Naive B cell (primary cell): ENCODE measurements at places on chromosomes 6 and 20.

DNA sequence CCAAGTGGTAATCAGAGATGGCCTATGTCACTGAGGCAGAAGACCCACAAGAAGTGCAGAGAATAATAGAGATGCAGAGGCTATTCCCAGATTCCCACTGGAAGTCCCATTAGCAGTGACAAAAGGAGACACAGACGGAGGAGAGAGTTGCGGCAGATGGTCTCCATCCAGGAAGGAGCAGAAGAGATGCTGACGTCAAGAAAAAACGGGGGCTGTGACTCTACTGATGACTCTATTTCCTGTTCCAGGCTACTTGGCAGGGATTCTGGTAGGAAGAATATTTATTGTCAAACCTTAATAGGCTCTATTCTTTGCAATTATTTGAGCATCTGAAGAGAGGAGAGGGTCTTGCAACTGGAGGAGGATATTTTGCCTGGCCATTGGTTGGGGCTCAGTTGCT lies 246.0 kb upstream of the ECI2 start:
- no peak for DNase-seq

DNA sequence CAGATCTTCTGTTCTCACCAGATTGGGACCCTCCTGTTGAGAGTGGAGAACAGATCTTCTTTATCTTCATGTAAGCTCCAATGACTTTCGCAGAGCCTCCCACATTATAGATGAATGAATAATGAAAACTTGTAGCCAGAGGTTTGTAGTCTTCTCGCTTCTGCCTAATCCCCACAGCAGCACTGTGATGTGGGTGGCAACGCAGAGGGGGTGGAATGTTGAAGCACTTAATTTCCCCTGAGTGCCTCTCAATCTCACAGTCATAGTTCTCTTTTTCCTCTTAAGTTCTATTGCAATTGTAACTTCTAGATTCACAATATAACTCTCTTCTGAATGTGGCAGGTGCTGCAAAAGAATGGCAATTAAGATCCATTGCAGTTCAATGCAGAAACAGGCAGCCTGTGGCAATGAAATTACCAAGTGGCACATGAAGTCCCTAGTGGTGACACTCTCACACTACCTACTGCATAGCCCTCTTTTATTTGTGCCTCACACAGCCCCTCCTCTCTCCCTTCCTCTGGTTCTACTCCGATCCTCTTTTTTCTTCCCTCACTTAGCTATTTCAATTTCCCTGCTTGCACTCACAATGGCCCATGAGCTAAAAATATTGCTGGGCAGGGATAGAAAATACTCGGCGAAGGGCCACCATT lies 281.9 kb downstream of the UBE3D start:
- no peak for DNase-seq

DNA sequence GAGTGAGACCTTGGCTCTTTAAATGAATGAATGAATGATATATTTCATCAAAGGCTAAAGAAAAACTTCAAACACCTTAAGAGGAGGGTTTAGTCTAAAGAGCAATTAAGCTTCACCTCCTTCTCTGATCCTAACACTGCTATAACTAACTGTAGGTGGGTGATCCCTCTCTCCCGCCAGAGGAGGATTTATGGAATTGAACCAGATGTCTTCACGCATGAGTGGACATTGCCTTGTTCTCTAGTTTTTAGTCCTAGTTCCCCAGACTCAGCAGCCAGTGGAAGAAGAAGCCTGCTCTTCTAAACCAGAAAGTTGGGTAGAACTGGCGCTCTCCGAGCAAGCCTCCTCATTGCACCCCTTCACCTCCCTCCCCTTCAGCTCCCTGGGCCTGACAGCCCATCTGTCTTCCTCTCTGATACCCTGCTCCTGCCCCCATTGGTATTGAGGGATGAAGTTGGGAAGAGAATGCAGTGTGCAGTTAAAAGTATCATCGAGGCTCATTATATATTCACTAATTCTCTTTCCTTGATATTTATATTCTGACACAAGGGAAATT lies 142.7 kb downstream of the ARID1B start:
- DNase-seq: no peak

DNA sequence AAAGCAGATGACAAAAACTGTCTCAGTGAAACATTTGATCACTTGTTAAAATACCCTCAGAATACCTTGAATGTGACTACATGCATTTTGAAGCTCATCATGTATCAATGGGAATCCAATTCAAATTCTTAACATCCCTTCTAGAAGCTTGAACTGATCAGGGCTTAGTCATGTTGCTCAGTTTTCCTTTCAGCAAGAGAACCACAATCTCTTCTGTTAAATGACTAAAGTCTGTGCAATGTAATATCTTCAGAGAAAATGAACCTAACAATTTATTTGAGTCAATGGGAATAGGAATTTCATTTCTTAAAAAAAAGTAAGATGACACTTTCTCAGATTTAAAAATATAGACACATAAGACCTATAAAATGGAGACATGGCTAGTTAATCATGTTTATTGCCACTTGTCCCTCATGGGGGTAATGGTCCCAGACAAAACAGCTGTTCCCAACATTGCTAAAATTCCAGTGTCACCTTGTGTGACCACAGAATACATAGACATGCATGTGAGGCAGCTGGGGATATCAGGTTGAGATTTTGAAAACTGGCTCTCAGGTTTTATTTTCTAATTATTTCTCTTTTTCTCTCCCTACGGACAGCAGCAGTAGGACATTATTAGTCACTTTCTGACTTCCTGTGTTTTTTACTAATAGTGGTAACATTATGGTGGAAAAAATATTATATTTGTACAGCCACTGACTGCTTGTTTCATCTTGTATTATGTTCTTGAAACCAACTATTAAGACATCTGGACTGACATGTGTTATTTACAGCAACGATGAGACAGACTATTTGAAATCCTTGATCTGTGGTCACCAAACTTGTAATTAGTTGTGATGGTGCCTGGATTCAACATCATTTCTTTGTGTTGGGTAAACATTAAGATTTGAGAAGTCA lies 192.5 kb downstream of the COL9A1 start:
- no peak for DNase-seq

GRCh38 chr6:73648166-73648565 lies 5.6 kb downstream of the SLC17A5 start:
- DNase-seq: no peak

DNA sequence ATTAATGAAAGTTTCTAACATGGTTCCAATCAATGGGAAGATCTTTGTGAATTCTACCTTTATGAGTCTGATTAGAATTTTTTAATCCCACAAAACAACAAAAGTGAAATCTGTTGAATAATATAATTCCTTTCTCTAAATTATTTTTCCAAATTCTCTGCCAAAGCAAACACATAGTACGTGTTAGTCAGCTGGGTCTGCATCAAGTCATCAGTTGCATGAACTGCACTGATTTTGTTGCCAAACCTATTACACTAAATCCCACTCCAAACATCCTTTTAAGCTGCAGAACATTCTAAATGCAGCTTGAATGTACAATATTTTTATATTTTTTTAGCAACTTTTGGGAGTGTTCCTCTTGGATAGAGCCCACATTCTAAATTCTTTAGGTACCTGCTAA lies 199.0 kb upstream of the HSF2 start:
- DNase-seq: no peak

DNA sequence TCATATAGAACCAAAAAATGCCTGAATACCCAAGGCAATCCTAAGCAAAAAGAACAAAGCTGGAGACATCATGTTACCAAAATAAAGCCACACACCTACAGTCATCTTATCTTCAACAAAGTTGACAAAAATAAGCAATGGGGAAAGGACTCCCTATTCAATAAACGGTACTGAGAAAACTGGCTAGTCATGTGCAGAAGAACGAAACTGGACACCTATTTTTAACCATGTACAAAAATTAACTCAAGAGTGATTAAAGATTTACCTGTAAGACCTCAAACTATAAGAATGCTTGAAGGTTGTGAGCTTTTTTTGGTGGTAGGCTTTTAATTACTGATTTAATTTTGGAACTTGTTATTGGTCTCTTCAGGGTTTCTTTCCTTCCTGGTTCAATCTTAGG lies 236.0 kb upstream of the DEFB112 start:
- no peak for DNase-seq

DNA sequence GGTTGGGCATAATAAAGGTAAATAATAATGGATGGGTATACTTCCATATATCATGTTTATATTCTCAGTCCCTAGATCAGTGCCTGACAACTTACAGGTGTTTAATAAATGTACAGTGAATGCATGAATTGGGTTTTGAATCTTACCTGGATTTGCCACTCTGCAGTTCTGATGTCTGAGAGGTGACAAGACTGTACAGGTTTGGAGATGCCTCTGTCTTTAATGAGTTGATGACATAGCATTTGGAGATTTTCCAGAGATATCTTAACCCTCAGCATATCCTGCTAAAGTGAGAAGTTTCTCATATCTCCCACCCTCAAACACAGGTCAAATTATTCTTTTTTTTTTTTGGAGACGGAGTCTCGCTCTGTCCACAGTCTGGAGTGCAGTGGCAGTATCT lies 2.2 kb downstream of the ANKS1A start:
- no peak for DNase-seq

GRCh38 chr6:19368511-19368910 lies 468.7 kb upstream of the ID4 start:
- no peak for DNase-seq

DNA sequence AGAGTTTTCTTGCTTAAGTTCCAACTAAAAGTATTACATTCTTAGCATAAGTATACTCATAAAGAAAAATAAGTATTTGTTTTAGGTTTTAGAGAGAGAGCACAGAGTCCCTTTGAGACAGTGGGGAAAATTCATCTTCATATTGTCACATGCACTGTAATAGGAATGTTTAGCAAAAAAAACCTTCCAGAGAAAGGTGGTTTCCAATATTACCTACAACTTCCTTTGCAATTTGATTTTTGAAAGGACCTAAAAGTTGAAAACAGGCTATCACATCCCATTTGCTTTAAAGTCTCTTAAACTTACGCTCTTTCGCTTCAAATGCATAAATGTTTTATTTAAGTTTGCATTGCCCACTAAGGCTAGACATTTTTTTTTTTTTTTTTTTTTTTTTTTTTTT lies 86.4 kb downstream of the OPRM1 start:
- DNase-seq: no peak

GRCh38 chr20:4602297-4602631 lies 119.4 kb upstream of the PRND start:
- no peak for DNase-seq

DNA sequence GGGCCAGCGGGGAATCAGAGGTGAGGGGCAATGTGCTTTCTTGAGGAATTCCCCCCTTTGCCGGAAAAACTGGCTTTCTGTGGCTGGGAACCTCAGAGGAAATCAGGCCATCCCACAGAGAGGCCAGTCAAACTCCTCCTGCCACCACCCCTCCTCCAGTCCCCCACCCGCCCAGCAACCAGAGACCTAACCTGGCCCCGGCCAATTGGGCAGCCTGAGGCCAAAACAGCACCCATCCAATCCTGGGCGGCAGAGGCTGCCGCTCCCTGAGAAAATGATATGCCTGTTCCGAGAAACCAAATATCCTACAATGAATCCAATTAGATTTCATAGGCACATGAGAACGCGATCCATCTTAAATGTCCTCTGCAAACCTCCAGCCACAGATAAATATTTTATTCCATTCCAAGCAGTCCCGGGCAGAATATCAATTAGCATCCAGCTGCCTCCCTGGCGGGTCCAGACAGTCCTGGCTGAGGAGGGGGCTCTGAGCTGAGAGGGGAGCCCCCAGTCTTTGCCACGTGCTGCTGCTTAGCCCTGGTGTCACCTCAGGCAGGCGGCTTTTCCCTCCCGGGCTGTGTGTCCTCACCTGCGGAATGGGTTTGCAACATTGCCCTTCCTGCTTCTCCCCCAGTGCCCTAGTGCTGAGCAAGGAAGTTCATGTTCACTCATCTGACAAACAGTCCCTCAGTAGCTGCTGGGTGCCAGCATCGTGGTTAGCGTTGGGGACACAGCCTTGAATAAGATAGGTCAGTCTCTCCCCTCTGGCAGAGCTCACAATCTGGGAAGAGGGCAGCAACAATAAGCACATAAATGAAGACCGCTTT lies 95.0 kb downstream of the DLGAP4 start:
- no peak for DNase-seq

DNA sequence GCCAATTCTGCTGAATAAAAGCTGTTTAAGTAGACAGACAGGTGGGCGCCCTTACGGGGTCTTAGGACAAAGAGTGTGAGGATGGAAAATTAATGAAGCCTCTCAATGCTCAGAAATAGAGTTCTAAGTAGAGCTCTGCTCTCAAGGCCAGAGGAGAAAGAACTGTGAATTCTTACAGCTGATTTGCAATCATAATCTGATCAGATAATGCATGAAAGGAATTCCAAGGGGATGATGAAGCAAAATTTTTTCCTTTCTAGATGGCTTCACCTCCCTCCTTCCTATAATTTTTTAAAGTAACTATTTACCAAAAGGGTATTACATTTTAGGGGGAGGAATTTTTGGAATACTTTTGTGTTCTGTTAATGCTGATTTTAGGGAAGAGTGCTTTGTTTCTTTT lies 308.1 kb upstream of the HS3ST5 start:
- DNase-seq: no peak

DNA sequence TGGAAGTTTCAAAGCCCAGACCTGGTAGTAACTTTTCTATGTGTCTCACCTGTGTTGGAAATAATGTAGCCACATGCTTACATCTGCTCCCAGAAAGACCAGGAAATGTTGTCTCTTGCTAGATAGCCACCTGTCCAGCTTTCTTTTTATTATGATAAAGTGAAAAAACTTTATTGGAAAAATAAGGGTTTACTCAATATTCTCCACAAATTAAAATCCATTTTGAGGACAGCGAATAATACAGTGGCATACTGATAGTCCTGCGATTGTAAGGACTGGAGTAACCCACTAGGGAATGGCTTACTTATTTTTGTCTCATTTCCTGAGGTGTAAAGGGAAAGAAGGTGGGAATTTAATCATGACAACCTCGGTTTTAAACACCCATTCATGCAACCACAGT lies 100.1 kb downstream of the HFE start:
- no peak for DNase-seq

DNA sequence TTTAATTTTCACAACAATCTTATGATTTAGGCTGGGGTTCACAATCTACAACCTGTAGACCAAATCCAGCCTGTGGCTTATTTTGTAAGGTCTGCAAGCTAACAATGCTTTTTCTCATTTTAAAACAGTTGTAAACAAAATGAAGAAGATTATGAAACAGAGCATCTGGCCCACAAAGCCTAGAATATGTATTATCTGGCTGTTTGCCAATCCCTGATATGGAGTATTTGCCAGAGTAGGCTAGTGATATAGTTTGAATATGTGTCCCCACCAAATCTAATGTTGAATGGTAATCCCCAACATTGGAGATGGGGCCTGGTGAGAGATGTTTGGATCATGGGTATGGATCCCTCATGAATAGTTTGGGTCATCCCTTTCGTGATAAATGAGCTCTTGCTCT lies 201.8 kb downstream of the DHX35 start:
- no peak for DNase-seq

GRCh38 chr20:49529470-49529869 lies 38.5 kb downstream of the PTGIS start:
- DNase-seq: no peak
